ENCODE measurements at places on chromosomes 5 and 9.

DNA sequence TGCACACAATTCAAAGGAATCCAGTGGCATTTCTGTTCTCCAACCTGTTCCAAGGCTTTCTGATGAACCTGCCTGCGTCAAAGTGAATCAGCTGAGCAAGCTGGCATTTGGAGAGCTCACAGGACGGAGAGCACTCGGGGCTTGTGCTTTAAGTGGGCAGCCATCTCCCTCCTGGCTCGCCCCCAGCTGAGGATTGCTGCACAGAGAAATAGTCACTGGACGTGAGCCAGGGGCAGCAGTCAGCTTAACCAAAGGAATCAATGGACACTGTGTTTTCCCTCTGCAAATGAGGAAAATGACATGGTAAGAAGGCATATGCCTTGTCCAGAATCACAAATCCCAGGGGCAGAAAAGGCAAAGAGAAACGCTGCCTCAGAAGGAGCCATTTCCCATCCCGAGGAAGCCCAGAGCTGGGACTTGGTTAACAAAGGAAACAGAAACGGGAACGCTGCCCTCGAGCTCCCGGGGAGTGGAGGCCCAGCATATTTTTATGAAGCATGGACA is 299.4 kb downstream of the ZSWIM6 start:
- no peak for DNase-seq

DNA sequence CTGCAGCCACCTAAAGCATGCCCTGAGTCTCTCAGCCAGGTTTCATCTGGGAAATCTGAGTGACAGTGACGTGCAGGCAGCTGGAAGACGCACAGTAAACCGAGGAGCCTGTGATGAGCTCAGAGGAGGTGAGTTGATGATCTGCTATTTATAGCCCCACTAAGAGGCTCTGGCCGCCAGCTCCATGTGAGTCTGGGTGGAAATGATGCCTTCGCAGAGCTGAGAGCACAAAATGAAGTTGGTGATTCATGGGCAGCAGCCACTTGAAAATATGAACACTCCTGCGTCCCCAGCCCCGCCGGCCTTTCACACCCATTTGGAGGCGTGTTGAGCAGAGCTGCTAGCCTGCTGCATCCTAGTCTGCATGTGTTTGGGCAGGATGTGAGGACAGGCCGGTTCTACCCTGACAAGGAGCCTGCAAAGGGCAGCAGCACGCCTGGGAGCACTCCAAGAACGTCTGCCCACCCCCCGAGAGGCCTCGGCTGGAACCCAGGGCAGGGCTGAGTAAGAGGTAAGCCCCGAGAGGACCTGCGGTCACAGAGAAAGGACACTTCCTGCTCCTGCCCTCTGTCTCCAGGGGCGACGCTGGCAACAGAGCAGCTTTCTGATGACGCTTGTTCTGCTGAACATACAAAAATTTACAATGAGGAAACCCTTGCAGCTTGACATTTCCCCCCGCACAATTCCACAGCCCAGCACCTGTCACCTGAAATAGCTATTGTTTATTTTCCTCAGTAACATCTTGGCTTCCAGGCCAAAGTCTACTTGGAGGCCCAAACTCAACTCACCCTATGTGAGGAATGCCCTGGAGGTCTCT is 25.1 kb upstream of the CDKN2AIPNL start:
- peak; percentile 11 for DNase-seq

DNA sequence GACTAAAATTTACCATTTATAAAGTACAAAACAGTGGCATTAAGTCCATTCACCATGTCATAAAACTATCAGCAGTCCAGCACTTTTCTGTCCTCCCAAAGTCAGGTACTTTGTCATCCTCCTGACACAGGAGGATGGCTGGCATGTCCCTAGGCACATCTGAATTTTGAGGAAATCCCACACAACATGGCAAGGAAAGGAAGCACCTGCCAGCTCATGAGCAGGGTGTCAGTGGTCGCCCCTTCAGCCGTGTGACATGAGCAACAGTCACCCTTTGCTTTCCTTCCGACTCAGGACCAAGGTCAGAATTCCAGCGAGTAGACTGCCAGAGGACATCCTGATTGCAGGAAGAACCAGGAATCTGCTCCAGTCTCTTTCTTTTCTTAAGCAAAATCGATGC is 77.1 kb downstream of the PPARGC1B start:
- DNase-seq: no peak

GRCh38 chr5:2239201-2239910 is 356.6 kb upstream of the IRX4 start:
- DNase-seq: no peak

DNA sequence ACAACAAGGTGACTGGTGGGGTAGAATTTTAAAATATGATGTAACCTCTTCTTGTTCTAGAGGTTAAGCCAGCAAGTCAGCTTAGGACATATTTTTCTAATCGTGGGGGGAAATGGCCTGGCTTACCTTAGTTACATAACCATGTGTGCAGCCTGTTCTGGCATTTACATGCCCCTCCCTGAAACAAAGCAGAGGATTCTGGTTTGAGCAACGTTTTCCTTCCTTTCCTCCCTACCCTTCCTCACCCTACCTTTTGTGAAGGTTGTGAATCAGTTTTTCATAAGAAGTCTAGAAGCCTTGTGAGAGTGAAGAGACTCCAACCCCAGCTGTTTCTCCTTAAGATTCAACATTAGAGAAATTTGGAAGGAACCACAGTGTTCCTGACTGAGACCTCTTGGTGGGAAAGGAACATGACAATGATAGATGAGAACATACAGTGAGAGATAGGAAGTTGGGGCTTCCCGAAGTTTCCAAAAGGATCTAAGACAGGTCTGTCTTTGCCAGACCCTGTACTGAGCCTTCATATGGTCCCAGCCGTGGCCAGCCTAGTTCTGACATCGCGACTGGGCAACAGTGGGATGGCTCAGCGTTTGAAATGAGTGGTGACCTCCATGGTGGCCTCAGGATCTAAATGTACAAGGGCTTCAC is 365.2 kb downstream of the SPATA31D1 start:
- DNase-seq: no peak

DNA sequence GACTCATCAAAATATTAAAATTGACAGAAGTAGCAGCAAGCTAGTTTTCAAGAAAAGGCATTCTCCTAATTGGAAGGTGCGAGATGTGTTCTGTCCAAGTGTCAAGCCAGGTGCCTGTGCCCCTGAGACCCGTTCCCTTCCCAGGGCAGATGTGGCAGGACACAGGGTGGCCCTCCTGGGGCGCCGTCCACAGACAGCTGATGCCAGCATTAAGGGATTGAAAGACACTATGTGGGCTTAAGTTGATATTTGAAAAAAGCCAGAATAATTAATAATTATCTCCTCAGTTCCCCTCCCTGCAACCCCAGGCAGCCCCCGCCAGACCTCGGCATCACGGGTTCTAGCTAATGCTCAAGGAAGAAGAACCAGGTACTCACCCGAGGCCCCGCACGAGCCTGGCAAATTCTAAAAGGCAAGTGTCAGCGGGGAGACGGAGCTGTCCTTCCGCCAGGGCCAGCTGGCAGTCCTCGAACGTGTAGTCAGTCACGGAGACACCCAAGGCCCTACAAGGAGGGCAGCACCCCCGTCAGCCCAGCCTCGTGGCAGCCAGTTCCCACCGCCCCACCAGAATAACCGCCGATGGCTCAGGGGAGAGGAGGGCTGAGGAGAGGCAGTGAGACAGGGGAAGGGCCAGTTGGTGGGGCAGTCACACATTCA is 29.1 kb upstream of the SLC6A3 start:
- DNase-seq: no peak

DNA sequence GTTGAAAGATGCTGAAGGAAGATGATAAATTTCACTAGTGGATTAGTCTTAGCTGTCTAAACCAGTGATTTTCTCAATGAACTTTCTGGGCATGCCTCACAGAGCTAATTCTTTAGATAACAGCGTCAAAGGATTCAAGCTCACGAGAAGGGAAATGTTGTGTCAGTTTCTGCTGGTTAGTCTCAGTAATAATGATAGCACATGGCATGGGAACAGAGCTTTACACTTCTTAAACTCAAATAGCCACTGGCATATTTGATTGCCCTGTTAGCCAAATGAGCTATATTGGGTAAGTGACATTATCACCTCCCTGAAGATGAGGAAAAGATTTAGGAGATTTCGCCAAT is 139.3 kb upstream of the NR3C1 start:
- no peak for DNase-seq

- DNase-seq: no peak
These were observed 95.7 kb downstream of the INSL6 start for GRCh38 chr9:5089737-5090136.

All from stimulated activated CD8-positive, alpha-beta memory T cell treated with anti-CD3 and anti-CD28 coated beads, Interleukin-7, amount 100 ng/mL, for 1 hour (primary cell).